ENCODE measurements at places on chromosomes 7 and 10.

DNA sequence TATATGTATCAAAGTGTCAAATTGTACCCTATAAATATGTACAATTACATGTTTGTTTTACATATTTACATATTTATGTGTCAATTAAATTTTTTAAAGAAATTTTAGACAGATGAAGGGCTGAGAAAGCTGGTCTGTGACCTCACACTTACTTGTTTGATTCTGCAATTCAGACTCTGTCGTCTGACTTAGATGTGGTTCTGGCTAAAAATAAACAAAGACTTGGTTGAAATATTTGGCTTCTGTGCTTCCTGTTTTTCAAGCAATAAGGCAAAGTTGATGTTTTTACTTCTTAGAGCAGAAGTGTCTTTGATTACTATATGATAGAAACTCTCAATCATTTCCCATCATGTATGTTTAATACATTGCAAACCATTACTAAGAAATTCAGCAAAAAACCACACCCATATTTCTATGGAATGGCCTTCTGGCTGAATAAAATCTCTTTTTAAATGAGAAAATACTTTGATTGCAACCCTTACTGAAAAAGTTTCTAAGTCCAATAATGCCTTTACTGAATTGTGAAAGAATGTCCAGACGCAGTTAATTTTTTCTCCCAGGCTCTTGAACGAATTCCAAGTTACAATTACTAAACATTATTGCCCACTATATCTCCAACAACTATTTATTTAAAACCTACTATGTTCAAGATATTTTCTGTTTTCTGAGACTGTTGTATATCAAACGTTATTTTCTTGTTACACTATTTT lies 59.5 kb upstream of the PRKG1 start:
- DNase-seq: no peak

DNA sequence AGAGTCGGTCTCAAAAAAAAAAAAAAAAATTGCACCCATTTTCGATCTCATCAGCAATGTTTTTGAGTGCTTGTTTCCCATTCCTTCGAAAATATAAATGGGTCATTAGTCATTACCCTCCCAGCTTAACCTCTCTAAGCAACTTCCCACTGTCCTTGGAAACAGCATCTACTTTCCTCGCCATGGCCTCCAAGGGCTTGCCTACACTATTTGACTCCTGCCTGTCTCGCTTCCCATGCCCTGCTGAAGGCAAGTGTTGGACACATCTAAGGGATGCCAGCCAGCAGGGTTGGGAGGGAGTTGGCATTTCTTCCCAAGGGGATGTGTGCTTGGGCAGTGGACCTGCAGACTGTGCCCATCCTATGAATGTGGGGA lies 12.7 kb upstream of the RHBDD2 start:
- DNase-seq: no peak

DNA sequence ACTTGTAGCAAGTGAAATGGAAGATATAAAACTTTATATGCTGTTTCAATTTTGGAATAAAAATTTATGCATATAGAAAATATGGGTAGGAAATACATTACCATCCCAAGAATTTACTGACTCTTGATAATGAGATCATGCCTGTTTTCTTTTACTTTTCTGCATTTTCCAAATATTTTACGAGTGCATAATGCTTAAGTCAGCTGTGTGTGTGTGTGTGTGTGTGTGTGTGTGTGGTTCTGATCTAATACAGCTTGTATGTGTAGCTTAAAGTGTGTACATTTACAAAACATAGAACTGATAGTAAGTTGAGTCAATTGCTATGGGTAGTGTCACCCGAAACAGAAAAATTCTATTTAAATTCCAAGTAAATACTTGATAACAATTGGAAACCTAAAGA lies 315.9 kb upstream of the LRRN3 start:
- DNase-seq: no peak

- DNase-seq: no peak
Measured at GRCh38 chr10:79061441-79062315, 7.1 kb upstream of the ZMIZ1 start.

- DNase-seq: no peak
Measured at GRCh38 chr7:117068511-117069145, 115.3 kb downstream of the ST7 start.

- DNase-seq: no peak
Measured at GRCh38 chr7:147824671-147825070, 765.9 kb upstream of the C7orf33 start.

- DNase-seq: no peak
Measured at GRCh38 chr10:18179891-18180290, 39.7 kb downstream of the CACNB2 start.

DNA sequence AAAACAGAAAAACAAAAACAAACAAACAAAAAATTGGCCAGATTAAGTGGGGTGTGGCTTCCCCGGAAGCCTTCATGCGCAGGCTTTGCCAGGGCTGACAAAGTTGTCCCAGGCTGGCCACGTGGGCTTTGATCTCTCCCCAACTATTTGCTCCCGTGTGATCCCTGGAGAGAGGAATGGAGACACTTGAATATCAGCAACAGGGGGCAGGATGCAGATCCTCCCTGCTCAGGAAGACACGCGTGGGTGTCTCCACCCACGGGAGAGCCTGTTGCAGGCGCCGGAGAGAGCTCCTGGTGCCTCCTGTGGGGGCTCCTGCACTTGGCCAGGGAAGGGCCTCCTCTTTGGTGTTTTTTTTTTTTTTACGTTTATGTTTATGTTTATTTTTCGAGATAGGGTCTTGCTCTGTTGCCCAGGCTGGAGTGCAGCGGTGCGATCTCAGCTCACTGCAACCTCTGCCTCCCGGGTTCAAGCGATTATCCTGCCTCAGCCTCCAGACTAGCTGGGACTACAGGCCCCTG lies 19.0 kb downstream of the TRIM56 start:
- no peak for DNase-seq

DNA sequence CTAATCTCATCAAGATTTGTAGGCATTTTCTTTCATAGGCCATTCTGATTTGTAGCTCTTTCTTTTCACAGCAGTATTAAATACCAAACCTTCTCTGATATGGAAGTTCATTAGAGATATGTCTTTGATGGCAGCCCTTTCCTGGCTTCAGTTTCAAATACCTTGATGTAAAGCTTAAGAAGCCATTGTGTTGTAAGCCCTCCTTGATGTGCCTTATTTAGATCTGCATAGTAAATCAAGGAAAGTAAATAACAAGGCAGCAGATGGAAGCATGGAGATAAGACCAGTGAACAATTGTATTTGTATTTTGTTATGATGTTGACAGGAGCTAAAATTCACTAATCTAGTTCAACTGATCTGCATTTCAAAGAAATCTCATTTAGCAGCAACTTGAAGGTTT lies 234.9 kb upstream of the PPP1R3A start:
- no peak for DNase-seq
